ENCODE measurements at places on chromosomes 11 and 22.

GRCh38 chr22:39343259-39344045 is 6.3 kb upstream of the SYNGR1 start:
- peak; percentile 73 for DNase-seq

- DNase-seq = no peak
Observed at GRCh38 chr11:26837154-26837553, 115.3 kb upstream of the SLC5A12 start.

DNA sequence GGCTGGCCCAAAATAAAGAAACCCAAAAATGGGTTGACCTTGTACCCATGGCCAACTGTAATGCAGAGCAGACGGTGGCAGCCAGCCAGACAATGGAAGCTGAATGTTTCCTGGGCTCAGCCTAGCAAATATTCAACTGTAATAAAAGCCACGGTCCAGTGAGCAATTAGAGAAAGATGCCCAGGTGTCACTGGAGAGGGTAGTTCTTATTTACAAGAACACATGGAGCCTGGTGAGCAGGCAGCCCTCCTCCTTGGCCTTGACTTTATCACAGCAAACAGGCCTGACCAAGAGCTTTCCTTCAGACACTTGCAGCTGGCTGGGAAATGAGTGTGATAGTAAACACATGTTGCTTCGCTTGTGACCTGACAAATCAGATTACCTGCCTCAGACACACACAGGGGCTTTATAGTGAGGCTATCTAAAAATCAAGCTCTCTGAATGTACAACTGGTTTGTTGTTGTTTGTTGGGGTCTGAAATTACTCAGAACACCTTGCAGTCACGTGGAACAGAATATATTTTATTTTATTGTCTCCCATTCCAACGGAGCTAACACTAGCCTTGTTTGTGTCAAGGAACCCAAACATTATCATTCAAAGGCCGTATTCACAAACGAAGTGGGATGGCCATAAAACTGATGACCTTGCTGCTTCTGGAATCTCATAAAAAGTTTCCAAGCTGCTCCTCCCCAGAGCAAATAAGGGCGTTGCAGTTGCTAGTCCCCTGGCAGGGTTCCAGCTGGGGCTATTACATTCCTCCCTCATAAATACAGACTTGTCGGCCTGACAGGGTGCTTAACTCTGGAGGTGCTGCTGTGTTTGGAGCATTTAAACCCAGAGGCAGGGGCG is 161.1 kb downstream of the BBOX1 start:
- DNase-seq = no peak

- no peak for DNase-seq
Observed at GRCh38 chr11:69896250-69896649, 77.0 kb upstream of the FGF3 start.

GRCh38 chr11:127412722-127413380 is 412.3 kb upstream of the KIRREL3 start:
- no peak for DNase-seq

- no peak for DNase-seq
Observed at GRCh38 chr11:18106688-18107087, 806 bp upstream of the SAAL1 start.

DNA sequence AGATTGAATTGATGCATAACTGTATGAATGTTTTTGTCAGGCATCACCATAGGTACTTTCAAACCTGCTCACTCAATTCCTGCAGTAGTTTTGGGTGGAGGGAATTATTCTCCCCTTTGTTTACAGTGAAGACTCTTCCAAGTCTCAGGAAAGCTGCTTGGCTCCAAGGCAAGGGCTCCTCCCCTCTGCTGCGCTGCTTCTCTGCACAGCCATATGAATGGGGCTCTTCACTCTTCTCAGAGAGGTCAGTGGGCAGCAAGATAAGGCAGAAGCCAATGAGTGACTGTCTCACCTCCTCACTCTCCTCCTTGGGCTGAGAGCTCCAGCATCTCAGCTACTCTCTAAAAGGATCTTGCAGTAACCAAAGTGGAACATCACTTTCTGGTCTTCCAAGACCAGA is 165.7 kb upstream of the TTC12 start:
- peak; percentile 39 for DNase-seq

DNA sequence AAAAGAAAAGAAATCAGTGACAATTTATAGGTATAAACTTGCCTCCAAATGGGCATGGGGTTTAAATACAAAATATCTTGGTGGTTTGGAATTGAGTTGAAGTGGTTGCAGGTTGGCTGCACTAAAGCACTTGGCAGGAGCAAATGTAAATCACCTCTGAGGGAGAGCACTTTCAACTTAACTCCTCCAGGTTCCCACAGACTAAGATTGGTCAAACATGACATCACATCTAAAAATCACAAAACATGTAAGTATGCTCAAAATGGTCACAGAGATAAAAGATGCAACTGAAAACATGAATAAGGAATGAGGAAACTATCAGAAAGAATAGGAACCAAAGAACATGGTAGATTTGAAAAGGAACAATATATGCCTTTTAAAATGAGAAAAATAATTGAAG is 12.3 kb upstream of the SHANK3 start:
- DNase-seq = no peak

DNA sequence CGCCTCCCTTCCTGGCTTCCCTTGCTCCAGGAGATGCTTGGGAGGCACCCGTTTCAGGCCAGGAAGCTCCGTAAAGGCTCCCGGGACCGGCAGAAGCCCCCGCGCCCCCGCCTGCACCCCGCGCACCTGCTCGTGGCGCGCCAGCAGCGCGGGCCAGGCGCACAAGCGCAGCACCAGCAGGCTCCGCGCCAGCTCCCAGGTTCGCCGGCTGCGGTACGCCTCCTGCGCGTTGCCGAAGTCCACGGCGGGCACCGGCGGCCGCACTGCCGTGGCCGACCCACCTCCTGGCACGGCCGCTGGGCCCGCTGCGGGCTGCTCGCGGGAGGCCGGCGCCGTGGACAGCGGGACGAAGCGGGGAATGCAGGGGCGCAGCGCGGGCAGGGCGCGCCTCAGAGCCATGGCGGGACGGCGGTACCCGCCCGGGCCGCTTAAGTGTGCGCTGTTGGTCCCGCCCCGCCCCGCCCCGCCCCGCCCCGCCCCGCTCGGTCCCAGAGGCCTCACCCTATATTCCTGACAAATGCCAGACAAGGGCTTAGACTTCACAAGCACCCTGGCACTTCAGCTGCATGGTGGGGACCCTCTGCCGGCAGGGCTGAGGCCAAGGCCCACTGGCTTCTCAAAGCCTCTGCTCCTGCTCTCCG is at the start of gene PRODH:
Gene PRODH (minus strand): TSS at position 405 of the 641 bp plus-strand sequence. CDS start 6 bp downstream, at position 399.
- DNase-seq = no peak

Measured in midbrain (tissue), 1 donor.